Prostate gland (tissue), 2 donors: ENCODE measurements at places on chromosomes 2 and 18. TPM values are rescaled to one million over a fixed set of nuclear protein-coding genes. Genes with fewer than 3 reads are reported as not detected.

GRCh38 chr2:137020452-137021196 is 255.3 kb downstream of the THSD7B start:
- H3K4me1 ChIP-seq, result no peaks in the 10 kb centered on the region
- H3K27me3 ChIP-seq, result no peaks in the 10 kb centered on the region
- no peak overlapping the region for H3K4me3 ChIP-seq
- H3K36me3 ChIP-seq, result no peaks in the 10 kb centered on the region
- no peak for DNase-seq
- H3K27ac ChIP-seq, result no peak overlapping the region

- DNase-seq, result peak; percentile 8
- H3K27ac ChIP-seq, result no peak overlapping the region
- no peaks in the 10 kb centered on the region for H3K36me3 ChIP-seq
- H3K27me3 ChIP-seq, result no peaks in the 10 kb centered on the region
- no peak overlapping the region for H3K4me3 ChIP-seq
These were observed 87.8 kb downstream of the PDE11A start for GRCh38 chr2:177984749-177985148.

Gene ARHGAP15
- 0.41 TPM for total RNA-seq

Gene RAB17
- total RNA-seq, result 13.6 TPM

GRCh38 chr2:113324684-113325160 is 46.0 kb upstream of the PAX8 start:
- H3K36me3 ChIP-seq, result no peaks in the 10 kb centered on the region
- H3K4me3 ChIP-seq, result peak overlapping the region; percentile 21
- H3K4me1 ChIP-seq, result peaks cover 3% of the 10 kb centered on the region
- H3K27ac ChIP-seq, result no peak overlapping the region
- peak; percentile 24 for DNase-seq

Gene ELOA2
- total RNA-seq, result not detected

DNA sequence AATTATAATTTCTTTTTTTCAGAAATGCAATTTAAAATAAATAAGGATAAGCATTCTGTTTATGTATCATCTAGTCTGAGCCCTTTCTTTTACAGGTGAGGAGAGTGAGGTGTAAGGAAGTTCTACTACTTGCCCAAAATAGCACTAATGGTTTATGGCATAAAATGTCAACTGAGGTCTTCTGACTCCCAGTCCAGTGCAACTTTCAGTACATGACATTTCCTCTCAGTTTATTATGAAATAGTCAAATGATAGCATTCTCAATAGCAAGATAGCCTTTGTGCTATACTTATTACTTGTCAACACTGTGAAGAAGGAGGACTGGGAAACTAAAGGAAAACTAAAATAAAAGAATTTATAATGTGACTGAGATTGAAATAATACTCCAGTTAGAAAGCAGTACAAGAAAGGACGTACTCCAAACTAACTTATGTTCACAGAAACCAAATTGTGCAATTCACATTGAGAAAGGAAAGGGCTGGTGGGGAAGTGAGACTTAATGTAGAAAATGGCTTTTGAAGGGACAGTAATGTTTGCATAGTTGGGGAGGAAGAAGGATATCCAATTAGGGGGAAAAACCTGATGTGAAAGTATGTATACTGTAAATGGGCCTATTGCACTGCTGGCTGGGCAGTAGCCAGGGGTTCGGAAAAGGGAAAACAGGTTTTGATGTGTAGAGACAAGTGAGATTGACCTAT is 166.7 kb upstream of the ZEB2 start:
- H3K27ac ChIP-seq, result no peak overlapping the region
- H3K36me3 ChIP-seq, result no peaks in the 10 kb centered on the region
- no peak for DNase-seq
- H3K4me1 ChIP-seq, result no peaks in the 10 kb centered on the region

DNA sequence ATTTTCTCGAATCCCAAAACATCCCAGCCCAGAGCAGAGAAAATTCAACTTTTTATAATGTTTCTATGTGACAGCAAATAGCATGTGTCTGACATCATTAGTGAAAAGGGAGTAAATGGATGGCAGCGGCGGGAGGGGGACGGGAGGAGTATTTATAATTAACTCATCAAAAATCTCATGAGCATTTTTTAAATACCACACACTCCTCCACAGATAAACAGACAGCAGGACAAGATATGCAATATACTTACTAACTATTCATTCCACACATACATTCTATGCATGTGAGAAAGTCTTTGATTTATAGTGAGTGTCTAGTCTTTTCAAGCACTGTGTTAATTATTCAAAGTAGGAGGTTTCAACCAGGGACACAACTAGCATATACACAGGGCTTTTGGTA is 107.6 kb downstream of the LRP2 start:
- H3K4me1 ChIP-seq, result no peaks in the 10 kb centered on the region
- no peak for DNase-seq
- H3K27ac ChIP-seq, result no peak overlapping the region
- H3K36me3 ChIP-seq, result no peaks in the 10 kb centered on the region
- H3K4me3 ChIP-seq, result no peak overlapping the region
- H3K27me3 ChIP-seq, result peaks cover 1% of the 10 kb centered on the region

GRCh38 chr2:74573747-74574562 is 19.4 kb downstream of the DOK1 start:
- DNase-seq, result no peak
- no peak overlapping the region for H3K27ac ChIP-seq
- H3K36me3 ChIP-seq, result no peaks in the 10 kb centered on the region
- H3K4me1 ChIP-seq, result no peaks in the 10 kb centered on the region

GRCh38 chr2:231664727-231665126 is 43.6 kb upstream of the PTMA start:
- H3K27me3 ChIP-seq, result no peaks in the 10 kb centered on the region
- DNase-seq, result no peak
- H3K27ac ChIP-seq, result peak overlapping the region; percentile 95
- no peaks in the 10 kb centered on the region for H3K4me1 ChIP-seq

- no peaks in the 10 kb centered on the region for H3K27me3 ChIP-seq
- H3K36me3 ChIP-seq, result no peaks in the 10 kb centered on the region
- H3K4me3 ChIP-seq, result no peak overlapping the region
- no peak for DNase-seq
- H3K27ac ChIP-seq, result no peak overlapping the region
These were observed 219.7 kb downstream of the THSD7B start for GRCh38 chr2:136985044-136985443.

DNA sequence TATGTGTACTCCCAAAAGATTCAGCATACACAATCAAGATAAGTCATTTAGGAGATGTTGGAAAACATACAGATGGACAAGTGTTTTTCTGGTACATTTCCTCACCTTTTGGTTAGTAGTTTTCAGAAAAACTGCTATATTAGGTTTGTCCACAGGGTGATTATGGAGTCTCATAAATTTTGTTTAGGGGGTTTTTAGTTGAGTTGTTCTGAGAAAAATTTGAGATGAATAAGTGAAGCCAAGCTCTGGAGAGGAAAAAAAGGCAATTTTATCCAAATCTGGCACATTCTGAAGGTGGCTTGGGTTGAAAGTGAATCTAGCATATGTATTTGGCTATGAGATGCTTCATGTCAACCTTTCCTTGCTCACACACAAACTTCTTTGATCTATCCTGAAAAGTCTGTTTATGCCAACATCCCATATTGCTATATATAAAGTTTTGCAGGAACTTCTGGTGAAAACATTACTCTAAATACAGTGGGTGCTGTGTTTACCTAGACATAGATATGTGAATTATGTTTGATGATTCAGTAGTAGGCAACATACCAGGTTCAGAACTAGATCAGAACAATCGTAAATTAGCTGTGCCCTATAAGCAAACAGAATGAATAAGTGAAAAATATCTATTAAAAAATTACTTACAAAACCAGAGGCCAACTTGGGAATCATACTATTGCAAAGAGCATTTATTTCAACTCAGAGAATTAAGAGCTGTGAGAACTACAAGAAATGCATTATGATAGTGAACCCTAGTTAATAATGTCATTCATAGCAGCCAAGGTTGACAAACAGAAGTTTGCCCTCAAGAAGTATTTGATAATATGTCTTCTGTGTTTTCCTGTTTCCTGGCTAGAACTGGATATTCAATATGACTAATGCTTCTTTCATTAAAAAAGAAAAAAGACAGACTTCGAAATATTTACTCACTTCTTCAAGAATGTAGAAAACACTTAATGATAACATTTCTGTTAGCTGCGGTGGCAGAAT is 552.0 kb downstream of the IRS1 start:
- H3K36me3 ChIP-seq, result no peaks in the 10 kb centered on the region
- H3K27me3 ChIP-seq, result no peaks in the 10 kb centered on the region
- no peak overlapping the region for H3K4me3 ChIP-seq

DNA sequence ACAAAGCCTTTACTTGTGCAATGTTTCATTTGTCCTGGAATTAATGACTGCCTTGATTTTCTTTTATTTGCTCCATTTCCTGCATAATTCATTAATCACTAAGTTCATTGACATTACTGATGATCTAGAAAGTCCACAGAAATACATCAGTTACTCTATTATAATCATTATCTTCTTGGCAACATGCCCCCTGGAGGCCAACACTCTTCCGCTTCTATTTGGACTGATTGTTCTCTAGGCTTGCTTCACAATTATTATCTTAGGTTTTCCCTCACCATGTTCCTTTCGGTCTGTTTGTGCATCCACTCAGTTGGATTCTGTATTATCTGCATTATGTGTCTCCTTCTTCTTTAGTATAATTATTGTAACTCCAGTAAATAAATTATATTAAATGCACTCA is 461.0 kb upstream of the CDH2 start:
- H3K36me3 ChIP-seq, result no peaks in the 10 kb centered on the region
- no peak for DNase-seq
- H3K27me3 ChIP-seq, result no peaks in the 10 kb centered on the region
- no peak overlapping the region for H3K4me3 ChIP-seq

- H3K27ac ChIP-seq, result no peak overlapping the region
- H3K4me1 ChIP-seq, result peaks cover 5% of the 10 kb centered on the region
- no peak overlapping the region for H3K4me3 ChIP-seq
These were observed 48.0 kb upstream of the RMND5A start for GRCh38 chr2:86672027-86672545.

Gene IMMT
- 52.5 TPM for total RNA-seq

GRCh38 chr2:190641469-190641868 is 7.4 kb upstream of the NAB1 start:
- no peaks in the 10 kb centered on the region for H3K36me3 ChIP-seq

DNA sequence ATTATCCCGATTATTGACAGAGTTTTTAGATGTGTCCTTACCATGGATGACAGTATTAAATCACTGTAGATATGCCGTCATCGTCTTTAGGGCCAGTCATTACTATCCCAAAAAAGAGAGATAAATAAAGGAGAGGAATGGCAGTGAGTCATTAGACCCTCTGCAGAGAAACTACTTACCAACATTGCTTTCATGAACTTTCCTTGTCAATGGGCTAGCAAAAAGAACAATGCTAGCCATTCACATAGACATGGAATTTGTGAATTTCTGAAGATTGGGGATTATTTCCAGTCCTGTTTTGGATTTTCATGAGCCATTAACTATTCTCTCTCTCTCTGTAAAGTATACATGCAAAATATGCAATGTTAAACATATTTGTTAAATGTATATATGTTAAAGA is 319.4 kb upstream of the FANCL start:
- DNase-seq, result no peak
- peaks cover 3% of the 10 kb centered on the region for H3K27me3 ChIP-seq
- no peak overlapping the region for H3K27ac ChIP-seq
- no peaks in the 10 kb centered on the region for H3K4me1 ChIP-seq
- no peaks in the 10 kb centered on the region for H3K36me3 ChIP-seq

GRCh38 chr2:73897240-73897583 is 4.4 kb downstream of the ACTG2 start:
- no peak for DNase-seq
- peak overlapping the region; percentile 80 for H3K27ac ChIP-seq
- no peaks in the 10 kb centered on the region for H3K4me1 ChIP-seq
- H3K27me3 ChIP-seq, result no peaks in the 10 kb centered on the region

- H3K4me1 ChIP-seq, result no peaks in the 10 kb centered on the region
- H3K36me3 ChIP-seq, result no peaks in the 10 kb centered on the region
- H3K27me3 ChIP-seq, result no peaks in the 10 kb centered on the region
These were observed 64.0 kb downstream of the TNFRSF11A start for GRCh38 chr18:62388855-62389760.

DNA sequence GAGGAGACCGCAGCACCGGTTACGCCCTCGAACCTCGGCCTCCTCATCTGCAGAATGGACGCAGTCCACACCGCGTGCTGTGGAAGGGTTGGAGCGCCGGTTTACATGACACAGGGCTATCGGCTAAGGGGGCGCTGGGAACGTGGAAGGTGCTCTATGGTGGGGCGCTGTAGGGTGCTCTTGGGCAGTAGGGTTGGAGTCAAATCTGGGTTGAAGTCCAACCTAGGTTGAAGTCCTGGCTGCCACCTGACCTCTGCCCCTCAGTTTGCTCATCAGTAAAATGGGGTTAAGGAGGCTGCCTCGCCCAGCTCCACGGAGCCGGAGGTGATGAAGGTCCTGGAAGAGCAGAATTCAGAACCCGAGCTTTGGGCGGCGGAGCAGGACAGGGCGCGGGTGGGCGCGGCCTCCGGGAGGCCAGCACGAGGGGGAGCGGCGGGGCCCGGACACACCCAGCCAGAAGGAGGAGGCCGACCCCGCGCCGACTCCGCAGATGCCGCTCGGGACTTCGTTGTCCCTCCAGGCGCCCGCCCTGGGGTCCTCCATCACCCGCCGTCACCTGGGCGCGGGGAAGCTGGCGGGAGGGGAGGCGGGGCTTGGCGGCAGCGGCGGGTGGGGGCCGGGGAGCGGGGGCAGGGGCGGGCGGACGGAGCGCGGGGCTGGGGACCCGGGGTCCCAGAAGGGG is 558 bp upstream of the GAREM2 start:
- no peaks in the 10 kb centered on the region for H3K27me3 ChIP-seq
- no peak overlapping the region for H3K27ac ChIP-seq
- peaks cover 4% of the 10 kb centered on the region for H3K4me1 ChIP-seq

Gene FASTKD1
- total RNA-seq, result 11.2 TPM

DNA sequence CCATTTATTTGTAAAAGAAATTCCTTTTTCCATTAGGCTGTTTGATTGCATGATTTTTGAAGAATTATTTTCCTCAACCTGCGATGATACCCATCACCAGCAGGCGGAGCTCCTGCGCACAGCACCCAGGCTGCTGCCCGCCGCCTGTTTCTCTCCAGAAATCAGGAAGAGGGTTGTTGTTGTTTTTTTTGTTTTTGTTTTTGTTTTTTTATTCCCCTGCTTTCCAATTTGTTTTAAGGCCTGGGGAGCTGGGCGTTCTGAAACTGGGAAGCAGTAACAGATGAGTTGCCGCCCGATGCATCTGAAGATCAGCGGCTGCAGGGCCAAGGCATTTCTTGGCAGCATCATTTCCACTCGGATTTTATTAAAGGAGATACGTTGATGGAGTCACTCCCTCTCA is 132.1 kb downstream of the MBP start:
- H3K27ac ChIP-seq, result no peak overlapping the region
- H3K4me3 ChIP-seq, result no peak overlapping the region
- no peaks in the 10 kb centered on the region for H3K27me3 ChIP-seq
- peak; percentile 30 for DNase-seq
- H3K4me1 ChIP-seq, result no peaks in the 10 kb centered on the region
- no peaks in the 10 kb centered on the region for H3K36me3 ChIP-seq
